ENCODE measurements at places on chromosomes 7 and 10.
A peak's percentile ranks its signal among the peaks of the same experiment; 100 is the strongest.

GRCh38 chr10:70537398-70538194 lies 59.0 kb downstream of the PALD1 start:
- no peak for DNase-seq

GRCh38 chr10:87750817-87751216 lies 67.2 kb downstream of the ATAD1 start:
- DNase-seq, result no peak

- no peak for DNase-seq
These were observed 258.0 kb upstream of the SP4 start for GRCh38 chr7:21169667-21170580.

GRCh38 chr7:69035826-69036225 lies 562.4 kb upstream of the AUTS2 start:
- DNase-seq, result no peak

GRCh38 chr7:98420966-98421612 lies 20.2 kb upstream of the BAIAP2L1 start:
- peak; percentile 26 for DNase-seq

Measured in thymus (tissue), 14 donors.